Activated CD4-positive, alpha-beta T cell treated with anti-CD3 and anti-CD28 coated beads, Interleukin-2, amount 50 U/mL, for 48 hours (primary cell): ENCODE measurements at places on chromosomes 4 and X.

DNA sequence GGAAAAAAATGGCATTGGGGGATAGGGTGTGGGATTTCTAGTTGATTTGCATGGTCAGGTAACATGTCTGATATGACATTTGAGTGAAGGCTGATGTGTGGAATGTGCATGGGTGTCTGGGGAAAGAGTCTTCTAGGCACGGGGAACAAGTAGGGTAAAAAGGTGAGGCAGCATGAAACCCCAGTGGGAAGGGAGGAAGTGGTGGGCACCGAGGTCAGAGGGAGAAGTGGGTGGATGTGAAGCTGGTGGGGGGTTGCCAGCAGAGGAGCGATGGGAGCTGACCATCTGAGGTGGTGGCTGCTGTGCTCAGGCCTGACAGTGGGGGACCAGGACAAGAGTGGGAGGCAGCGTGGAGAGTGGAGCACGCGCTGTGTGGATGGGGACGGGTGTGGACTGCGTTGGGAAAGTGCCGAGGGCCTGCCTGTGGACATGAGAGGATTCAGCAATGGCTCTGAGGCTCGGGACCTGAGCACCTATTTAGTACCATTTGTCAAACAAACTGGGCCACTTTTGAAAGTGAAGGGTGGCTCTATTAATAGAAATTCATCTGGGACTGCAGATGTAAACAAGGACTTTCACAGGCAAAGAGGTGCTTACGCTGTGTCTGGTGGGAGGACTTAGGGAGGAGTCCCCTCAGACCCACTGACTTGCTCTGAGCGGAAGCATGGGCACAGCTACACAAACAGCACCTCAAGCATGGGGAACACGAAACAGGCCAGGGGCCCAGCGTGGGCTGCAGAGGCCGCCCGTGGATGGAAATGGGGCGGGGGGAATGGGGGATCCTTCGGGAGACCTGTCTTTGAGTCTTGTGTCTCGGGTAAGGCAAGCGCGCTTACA lies 16.7 kb upstream of the S100P start:
- DNase-seq: no peak

GRCh38 chrX:47143894-47144625 lies 442 bp downstream of the NDUFB11 start:
- DNase-seq: no peak

GRCh38 chr4:177302371-177303100 lies 7.1 kb upstream of the NEIL3 start:
- no peak for DNase-seq

DNA sequence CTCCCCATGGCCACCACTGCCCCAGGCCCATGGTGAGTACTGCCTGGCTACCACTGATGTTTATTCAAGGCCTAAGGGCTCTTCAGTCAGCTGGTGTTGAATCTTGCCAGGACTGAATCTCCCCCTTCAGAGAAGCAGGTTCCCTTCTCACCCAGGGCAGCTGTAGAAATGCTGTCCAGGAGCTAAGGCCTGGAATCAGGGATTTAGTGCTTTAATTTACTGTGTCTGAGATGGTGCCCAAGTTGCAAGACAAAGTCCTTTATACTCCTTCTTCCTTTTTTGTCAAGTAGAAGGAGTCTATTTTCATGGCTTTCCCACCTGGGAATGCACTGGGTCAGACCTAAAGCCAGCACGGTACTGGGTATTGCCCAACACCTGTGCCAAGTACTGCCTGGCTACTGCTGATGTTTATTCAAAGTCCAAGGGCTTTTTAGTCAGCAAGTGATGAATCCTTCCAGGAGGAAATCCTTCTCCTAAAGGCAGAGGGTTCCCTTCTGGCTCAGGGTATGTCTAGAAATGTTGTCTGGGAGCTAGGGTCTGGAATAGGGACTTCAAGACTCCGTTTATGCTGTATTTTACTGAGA lies 117.6 kb upstream of the ATOH1 start:
- DNase-seq: no peak

DNA sequence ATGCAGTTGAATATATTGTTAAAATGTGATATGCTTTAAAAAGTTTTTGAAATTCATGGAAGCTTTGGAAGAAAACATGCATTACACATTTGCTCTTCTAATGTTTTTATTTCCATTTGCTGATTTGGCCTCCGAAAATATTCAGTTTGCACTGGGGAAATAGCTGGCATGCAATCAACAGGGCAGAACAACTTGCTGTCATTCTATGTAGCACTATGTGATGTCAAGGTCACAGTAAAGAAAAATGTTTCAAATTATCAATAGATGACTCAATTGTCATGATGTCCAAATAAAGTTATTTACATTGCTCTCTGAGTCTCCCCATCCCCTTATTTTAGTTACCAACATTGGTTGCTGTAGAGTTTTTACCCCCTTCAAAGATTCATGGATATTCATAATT lies 119.2 kb downstream of the TLL1 start:
- DNase-seq: no peak

GRCh38 chr4:77002321-77003107 lies 53.0 kb downstream of the SEPTIN11 start:
- no peak for DNase-seq

DNA sequence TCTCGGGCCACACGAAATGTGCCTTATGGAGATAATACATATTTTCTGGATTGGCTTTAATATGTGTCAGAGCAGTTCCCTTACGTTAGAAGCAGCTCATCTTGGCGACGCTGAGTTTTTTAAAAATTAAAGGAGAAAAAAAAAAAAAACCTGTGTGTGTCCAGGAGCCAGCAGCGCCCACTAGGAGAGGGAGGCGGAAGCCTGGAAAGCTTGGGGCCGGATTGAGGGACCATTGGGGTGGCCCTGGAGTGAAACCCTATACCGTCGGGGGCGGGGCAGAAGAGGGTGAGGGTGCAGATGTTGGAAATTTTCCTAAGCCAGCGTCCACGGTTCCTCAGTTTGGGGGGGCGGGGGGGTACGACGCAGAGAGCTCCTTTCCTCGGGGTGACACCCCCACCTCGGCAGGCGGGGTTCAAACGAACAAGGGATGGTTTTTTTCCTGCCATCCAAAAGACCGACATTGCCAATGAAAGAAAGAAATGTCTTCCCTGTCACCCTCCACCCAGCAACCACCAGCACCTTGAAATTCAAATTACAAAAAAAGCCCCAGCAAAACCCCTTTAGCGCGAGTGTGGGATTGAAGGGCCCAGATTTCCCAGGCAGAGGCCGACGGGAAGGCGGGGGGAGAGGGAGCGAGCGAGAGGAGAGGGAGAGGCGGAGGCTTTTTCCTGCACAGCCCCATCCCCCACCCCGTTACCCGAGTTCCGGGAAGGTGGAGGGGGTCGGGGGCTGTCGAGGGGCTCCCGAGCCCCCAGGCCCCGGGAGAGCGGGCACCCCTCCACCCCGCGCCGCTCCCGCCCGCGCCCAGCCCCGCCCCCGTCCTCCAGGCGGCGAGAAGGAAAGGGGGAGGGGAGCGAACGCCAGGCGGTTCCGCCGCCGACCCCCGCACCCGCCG lies 859 bp downstream of the SMARCA1 start:
- DNase-seq: no peak

DNA sequence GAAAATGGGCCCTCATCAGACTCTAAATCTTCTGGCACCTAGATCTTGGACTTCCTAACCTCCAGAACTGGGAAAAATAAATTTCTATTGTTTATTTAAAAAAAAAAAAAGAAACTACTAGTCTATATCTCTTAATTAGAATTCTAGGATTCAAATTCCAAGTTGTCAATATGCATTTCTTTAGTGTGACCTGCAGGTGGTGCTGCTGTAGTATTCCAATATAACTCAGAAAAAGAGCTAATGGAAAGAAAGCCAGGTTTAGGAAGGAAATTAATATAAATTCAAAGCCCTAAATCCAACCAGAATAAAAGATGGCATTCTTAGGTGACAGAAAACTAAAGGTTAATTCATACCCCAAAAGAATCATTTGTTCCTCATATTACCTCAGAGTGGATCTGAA lies 80.0 kb upstream of the NALF2 start:
- DNase-seq: no peak

DNA sequence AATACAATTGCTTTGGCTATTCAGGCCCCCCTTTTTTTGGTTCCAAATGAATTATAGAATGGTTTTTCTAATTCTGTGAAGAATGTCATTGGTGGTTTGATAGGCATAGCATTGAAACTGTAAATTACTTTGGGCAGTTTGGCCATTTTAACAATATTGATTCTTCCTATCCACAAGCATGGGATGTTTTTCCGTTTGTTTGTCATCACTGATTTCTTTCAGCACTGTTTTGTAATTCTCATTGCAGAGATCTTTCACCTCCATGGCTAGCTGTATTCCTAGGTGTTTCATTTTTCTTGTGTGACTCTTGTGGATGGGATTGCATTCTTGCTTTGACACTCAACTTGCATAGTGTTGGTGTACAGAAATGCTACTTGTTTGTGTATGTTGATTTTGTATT lies 33.0 kb downstream of the ADH6 start:
- no peak for DNase-seq

DNA sequence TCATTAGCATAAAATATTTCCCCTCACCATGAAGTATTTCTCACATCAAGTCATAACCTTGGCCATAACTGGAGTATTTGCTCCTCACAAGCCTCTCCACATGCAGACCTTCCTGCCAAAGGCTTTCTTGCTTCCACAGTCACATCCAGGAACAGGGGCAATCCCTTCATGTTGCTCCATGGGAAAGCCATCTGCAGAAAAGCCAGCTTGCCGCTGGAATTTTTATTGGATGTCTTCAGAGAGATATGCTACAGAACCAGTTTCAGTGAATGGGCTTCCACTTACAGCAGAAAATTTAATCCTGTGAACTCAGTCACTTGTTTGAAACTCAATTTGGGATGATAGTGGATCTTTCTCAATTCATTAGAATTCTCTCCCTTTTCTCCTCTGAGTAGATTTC lies 3.2 kb upstream of the CDKN2AIP start:
- no peak for DNase-seq

- DNase-seq: no peak
Measured at GRCh38 chrX:12002876-12003275, 135.4 kb upstream of the FRMPD4 start.

DNA sequence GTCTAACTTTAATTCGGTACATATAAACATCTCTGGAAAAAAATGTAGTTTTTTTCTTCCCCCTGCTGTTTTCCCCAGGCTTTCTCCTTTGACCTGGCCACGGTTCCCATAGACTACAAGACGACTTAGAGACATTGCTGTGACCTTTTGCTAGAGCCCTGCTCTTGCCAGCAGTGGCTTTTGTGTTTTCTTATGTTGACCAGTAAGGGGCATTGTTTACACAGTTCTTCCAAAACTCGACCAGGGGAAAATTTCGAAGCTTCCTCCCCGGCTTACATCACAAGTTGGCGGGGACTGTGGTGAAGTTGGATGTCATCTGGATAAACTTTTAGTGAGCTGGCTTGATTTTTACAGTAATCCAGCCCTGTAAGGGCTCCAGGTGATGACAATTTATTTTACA lies 9.3 kb downstream of the CCDC160 start:
- DNase-seq: no peak

DNA sequence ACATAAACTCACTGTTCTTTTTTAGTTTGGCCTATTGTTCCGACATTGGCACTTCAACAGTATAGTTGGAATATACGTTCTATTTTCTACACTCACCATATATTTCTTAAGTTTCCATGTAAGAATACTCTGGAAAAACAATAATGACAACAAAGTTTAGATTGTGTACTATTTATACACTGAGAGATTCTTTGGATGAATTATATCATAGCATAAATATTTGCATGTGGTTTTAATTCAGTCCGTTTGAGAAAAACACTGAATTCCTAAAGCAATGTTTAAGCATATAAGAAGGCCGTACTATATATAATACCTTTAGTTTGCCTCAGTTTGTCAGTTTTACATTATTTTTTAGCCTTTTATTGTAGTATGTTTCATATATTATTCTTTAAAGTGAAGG lies 82.4 kb downstream of the RAP1GDS1 start:
- DNase-seq: no peak

- DNase-seq: no peak
Measured at GRCh38 chr4:180449395-180449956, 1793.7 kb upstream of the TENM3 start.

GRCh38 chr4:169620880-169621248 lies 486 bp downstream of the CLCN3 start:
- DNase-seq: no peak

DNA sequence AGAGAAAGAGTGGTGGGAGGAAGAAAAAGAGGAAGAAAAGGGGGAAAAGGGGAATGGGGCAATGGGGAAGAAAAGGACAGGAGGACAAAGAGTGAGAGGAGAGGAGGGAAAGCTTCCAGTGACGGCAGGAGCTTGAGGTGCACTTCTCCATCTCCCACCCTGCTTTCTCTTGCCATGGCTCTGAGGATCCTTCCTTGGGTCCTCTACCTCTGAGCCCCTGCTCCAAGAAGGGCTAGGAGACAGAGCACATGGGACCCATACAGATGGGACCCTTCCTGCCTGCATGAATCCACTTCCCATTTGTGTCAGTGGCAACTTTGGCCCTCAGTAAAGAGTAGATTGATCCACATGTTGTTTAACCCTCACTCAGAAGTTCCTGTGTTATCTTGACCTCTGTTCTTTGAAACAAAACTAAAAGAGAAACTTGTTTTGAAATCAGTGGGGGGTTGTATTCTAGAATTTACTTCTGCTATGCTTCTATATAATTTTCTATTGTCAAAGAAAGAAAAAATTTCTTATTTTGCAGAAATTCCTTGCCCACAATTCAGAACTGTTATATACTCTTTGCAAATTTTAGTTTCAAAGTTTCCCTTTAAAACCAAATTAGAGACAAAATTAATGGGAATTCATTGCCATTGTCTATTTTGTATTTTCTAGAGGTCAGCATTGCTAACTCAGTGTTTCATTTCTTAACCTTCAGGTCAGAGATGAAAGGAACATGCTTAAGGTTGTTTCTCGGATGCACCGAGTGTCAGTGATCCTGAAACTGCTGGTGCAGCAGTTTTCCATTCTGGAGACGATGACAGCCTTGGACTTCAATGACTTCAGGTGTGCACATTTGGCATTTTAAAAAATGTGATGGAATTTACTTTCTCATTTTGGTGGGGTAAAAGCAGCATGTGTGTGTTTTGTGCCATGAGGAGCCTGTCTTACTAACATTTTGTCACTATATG lies 5.0 kb downstream of the TDO2 start:
- no peak for DNase-seq

- peak; percentile 8 for DNase-seq
Measured at GRCh38 chr4:165208741-165209388, 1.5 kb downstream of the KLHL2 start.

GRCh38 chrX:45903781-45904201 lies 641.4 kb downstream of the ZNF674 start:
- DNase-seq: no peak

DNA sequence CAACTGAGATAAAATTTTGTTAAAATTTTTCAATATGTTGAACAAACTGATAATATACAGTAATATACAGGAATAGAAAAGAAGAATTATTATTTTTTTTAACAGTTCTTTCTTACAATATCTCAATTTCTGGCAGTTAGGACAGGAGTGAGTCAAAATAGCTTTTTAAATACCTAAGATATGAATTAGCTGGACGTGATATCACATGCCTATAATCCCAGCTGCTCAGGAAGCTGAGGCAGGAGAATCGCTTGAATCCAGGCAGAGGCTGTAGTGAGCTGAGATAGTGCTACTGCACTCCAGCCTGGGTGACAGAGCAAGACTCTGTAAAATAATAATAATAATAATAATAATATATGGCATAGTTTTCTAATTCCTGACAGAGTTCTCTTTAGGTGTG lies 1039.3 kb downstream of the STPG2 start:
- DNase-seq: no peak
